ENCODE measurements at places on chromosomes 12 and 14.
A peak's percentile ranks its signal among the peaks of the same experiment; 100 is the strongest.

- DNase-seq: no peak
Observed at GRCh38 chr12:40325349-40325960, 100.7 kb downstream of the LRRK2 start.

DNA sequence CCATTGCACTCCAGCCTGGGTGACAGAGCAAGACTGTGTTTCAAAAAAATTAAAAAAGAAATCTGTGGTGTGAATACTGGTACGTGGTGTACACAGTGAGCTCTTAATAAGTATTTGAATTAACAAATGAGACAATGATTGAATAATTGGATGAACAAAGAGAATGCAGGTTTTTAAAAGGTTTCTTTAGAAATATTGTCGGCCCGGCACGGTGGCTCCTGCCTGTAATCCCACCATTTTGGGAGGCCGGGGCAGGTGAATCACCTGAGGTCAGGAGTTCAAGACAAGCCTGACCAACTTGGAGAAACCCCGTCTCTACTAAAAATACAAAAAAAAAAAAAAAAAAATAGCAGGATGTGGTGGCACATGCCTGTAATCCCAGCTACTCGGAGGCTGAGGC lies 6.6 kb downstream of the HIF1A start:
- no peak for DNase-seq

DNA sequence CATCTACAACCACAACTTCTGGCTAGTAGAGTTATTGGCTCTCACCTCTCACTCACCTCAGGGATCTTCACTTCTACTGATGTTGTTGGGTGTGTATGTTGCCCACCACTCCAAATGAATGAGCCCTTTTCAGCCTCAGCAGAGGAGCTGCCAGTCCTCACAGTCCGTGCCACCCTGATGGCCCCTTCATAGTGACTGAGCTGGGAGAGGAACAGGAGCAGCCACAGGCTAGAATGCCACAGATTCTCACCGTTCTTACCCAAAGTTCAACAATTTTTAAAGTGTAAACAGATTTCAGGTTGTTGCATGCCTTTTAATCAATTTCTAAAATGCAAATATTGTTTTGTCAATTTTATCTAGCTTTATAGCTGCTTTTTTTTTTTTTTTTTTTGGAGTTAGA lies 74.5 kb upstream of the DNM1L start:
- DNase-seq: no peak

GRCh38 chr14:38056270-38056669 lies 151.4 kb upstream of the SSTR1 start:
- no peak for DNase-seq

GRCh38 chr12:27031531-27031930 lies 9.2 kb downstream of the MED21 start:
- no peak for DNase-seq

- no peak for DNase-seq
Observed at GRCh38 chr14:61838661-61839245, 76.5 kb downstream of the SNAPC1 start.

DNA sequence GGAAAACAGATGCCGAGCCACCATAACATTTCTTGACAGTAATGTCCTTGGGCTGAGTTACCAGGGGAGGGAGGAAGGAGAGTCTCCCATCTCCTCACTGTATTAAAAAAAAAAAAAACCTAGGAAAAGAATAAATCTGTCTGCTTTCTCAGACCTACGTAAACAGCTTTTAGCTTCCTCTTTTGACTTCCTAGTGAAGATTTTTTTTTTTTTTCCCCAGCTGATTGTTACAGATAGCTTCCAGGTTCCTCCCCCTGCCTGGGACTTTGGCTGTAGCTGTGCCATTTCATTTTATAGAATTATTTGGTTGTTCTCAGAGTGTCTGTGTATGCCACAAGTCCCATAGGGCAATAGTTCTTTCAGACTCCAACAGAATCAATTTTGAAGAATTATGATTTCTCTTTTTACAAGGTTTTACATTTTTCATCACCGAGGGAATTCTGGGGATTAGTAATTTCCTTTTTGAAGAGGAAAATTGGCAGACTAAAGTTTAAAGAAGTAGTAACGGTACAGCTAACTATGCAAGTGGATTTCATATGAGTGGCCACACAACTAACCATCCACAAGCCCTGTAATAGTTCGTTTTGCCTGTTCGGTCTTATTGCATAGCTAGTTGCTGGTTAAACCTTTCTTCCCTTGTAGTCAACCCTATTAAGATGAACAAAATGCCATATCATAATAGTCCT lies 23.1 kb upstream of the GNS start:
- DNase-seq: no peak

GRCh38 chr12:29843036-29843435 lies 59.3 kb upstream of the TMTC1 start:
- no peak for DNase-seq

- no peak for DNase-seq
Observed at GRCh38 chr12:70695361-70696023, 58.3 kb upstream of the PTPRB start.

GRCh38 chr12:54479421-54479820 lies 6.0 kb upstream of the GTSF1 start:
- peak; percentile 53 for DNase-seq

- no peak for DNase-seq
Observed at GRCh38 chr14:30971586-30971985, 53.9 kb upstream of the AP4S1 start.
